T-helper 17 cell (primary cell): ENCODE measurements at places on chromosomes 11 and 22.

- DNase-seq: no peak
These were observed 10.6 kb downstream of the SPTBN2 start for GRCh38 chr11:66718320-66718971.

- DNase-seq: no peak
These were observed 521 bp upstream of the PTS start for GRCh38 chr11:112225753-112226061.

DNA sequence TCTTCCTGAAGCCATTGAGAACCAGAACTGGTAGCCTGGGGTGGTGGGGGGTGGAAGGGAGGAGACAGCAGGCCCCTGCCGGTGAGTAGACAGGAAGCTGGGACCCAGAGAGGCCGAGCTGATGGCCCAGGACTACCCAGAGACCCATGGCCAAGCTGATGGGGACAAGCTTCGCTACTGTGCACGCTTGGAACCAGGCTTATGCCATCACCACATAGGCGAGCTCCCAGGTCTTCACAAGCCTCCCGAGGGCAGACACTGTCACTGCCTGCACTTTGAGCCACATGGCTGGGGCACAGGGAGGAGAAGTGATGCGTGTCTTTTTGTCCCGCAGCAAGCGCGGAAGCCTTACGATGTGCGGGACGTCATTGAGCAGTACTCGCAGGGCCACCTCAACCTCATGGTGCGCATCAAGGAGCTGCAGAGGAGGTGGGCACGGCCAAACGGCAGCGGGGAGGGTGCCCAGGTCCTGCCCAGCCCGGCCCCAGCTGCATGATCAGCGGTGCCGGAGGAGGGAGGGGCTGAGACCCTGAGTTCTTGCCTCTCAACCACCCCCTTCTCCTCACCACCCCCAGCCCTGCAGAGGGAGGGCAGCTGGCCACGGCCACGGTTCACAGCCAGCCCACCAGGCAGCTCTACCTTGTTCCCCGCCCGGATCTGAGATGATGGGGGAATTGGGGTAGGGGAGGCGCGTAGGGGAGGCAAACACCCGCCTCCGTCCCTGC is 76.0 kb upstream of the KCNQ1OT1 start:
- DNase-seq: peak; percentile 2

- DNase-seq: no peak
These were observed 6.1 kb upstream of the CD82 start for GRCh38 chr11:44559207-44559939.

GRCh38 chr11:2687782-2688191 is 12.0 kb downstream of the KCNQ1OT1 start:
- DNase-seq: no peak

DNA sequence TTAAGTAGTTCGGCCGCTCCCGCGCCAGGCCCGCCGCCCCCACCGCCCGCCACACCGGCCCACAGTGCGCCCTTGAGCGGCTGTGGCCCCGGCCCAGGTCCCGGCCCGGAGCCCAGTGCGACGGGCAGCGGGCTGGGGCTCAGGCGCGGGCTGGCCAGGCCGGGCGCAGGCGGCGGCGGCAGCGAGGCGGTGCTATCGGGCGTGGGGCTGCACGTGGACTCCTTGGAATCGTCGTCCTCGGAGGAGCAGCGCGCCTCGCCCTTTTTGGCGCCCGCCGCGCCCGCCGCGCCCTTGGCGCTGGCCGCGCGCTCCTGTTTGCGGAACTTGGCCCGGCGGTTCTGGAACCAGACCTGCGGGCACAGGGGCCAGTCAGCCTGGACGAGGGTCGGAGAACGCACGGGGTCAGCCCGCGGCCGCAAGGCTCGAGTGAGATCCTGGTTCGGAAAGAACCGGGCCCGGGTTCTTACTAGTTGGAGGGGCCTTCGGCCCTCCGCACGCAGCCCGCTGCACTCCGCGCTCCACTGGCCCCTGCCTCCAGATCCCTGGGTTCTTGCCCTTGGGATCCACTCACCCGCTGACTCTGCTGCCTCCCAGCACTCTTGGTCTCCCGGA is 4.0 kb downstream of the PHOX2A start:
- no peak for DNase-seq

GRCh38 chr11:130848361-130849214 is 67.7 kb downstream of the SNX19 start:
- no peak for DNase-seq
